Motor neuron (in vitro differentiated cells): ENCODE measurements at places on chromosomes 1 and 21. TPM values are rescaled to one million over a fixed set of nuclear protein-coding genes. Genes with fewer than 3 reads are reported as not detected.
A peak's percentile ranks its signal among the peaks of the same experiment; 100 is the strongest.

DNA sequence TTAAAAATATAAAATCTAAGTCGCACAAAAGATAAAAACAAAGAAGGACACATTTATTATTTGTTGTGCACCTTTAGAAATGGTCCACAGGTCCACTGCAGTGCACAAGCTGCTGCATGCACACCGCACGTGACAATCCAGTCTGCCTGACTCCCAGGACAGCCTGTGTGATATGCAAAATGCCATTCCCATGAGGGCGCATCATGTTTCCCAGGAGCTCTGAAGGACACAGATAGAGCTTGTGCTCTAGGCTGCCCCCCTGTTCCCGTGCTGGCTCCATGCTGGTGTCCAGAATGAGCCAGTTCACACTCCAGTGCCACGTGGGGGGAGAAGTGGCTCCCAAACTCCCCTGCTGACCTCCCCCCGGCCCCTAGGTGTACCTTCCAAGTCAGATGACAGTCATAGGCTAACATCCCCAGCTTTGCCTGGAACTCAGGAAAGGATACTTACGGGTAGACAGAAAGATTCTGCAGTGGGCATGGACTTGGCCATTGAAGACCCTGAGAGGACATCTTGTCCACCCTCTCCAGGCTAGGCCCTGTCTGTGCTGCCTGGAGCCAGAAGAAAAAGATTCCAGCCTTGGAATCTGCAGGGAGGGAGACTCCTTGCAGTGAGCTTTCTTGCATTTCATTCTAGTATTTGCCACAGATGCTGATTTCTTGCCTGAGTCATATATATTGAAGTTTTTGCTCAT lies 26.3 kb downstream of the RAB7B start:
- ATAC-seq: peak; percentile 92

DNA sequence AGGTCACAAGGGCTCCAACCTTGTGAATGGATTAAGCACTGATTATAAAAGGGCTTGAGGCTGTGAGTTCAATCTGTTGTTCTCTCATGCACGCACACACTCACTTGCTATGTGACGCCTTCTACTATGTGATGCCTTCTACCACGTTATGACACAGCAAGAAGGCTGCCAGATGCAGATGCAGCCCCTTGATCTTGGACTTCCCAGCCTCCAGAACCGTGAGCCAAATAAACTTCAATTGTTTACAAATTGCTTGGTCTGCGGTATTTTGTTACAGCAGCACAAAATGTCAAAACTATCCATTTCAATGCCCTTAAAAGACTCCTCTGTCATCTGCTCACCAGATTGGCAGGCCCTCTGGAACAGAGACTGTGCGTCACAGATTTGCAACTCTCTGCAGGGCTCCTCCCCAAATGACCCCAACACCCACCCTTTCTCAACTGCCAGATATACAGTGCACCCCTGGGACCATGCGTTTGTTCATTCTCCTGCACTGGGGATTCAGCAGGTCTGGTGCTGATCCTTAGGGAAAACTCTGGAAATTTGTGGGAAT lies 47.8 kb upstream of the KANK4 start:
- no peak for ATAC-seq

MTARC1 gene
- 20.6 and 21.3 TPM in 2 replicates for total RNA-seq

OR4F16 gene
- not detected in 2 replicates for total RNA-seq

ELF3 gene
- 4.4 and 7.1 TPM in 2 replicates for total RNA-seq

TSPAN2 gene
- total RNA-seq: 27.0 and 27.1 TPM in 2 replicates

GRCh38 chr1:83516369-83516768 lies 482.6 kb downstream of the TTLL7 start:
- no peak for ATAC-seq
